ENCODE measurements at places on chromosomes 7 and 10.

DNA sequence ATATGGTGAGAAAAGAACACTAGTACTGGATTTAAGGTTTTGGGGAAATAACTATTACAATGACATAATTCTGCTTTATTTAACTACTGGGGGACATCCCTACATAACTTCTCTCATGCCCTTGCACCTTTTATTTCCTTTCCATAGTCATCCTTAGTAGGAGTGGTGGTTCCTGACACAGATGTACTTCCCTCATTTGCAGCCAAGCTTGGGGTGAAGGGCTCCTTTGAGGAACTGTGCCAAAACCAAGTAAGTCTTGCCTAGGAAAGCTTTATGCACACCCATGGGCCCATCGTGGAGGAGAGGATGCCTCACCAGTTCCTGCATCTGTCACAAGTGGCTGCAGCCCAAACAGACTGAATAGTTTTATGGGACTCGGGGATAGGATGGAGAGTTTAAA, 20.6 kb downstream of the ZDHHC6 start:
- no peak for DNase-seq

DNA sequence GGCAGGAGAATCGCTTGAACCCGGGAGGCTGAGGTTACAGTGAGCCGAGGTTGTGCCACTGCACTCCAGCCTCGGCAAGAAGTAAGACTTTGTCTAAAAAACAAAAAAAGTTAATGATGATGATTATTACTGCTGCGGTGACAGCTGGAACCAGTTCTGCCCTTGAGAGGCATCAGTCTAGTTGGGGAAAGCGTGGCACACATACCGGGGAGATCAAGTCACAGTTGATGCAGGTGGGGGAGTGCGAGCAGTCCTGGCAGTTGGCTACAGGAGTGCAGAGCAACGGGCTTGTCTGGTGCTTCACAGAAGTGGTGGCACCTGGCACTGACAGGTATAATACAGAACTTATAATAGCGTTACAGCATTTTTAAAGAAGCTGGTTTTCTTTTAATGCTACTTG, 173.0 kb downstream of the ARHGAP21 start:
- no peak for DNase-seq

- no peak for DNase-seq
Observed at GRCh38 chr7:48274662-48275061, 103.4 kb downstream of the ABCA13 start.

DNA sequence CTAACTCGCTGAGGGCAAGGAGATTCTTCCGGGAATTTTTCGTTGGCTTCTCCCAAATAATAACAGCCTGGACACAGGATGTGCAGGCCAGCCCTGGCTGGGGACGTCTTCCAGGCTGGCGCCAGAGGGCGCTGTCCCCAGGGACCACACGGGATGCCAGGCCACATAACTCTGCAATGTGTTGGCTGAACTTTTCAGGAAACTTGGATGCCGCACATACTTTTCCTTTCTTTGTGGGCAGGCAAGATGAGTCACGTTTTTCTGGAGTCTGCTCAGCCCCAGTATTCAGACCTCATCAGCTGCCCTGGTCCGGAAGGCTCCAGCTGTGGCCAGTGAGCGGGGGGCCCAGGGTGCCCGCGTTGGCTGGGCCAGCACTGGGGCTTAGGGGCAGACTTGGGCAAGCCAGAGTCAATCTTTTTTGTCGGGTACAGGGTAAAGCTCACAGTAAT, 122.7 kb downstream of the PRKAG2 start:
- DNase-seq = no peak

DNA sequence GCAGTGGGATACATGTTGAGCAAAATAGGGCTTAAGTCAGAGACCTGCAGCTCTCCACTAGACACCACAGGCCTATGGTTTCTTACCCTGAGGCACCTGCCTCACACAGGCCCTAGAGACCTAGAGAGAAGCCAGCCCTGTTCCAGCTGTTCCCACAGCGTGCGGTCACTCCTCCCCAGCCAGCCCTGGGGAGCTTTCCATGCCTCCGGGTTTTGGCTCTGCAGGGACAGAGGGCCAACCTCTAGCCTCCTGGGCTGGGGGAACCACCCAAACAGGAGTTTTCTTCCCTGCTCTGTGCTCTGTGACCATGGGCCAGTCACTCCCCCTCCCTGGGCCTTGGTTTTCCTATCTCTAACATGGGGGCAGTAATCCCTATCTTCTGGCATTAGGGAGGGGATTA, 33.0 kb downstream of the SH2B2 start:
- DNase-seq = no peak

- DNase-seq = peak; percentile 18
Observed at GRCh38 chr10:103111031-103111917, 81.8 kb downstream of the NT5C2 start.

GRCh38 chr10:88063861-88064557, 200.6 kb downstream of the PTEN start:
- no peak for DNase-seq

DNA sequence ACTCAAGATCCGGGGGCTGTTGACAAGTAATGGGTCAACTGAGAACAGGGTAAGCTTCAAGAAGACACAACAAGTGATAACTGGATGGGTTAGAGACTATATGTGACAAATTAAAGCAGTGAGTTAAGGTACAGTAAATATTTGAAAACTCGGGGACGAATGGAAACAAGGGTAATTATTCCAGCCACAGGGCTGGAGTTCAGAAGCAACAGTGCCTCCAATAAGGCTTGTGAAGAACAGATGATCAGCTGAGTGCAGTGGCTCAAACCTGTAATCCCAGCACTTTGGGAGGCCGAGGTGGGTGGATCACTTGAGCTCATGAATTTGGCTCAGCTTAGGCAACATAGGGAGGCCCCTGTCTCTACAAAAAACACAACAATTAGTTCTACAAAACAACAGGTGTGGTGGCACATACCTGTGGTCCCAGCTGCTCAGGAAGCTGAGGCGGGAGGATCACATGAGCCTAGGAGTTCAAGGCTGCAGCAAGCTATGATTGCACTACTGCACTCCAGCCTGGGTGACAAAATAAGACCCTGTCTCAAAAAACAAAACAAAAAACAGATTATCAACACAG, 20.5 kb upstream of the DLD start:
- no peak for DNase-seq

- DNase-seq = no peak
Observed at GRCh38 chr10:13518076-13518692, 10.6 kb downstream of the BEND7 start.

DNA sequence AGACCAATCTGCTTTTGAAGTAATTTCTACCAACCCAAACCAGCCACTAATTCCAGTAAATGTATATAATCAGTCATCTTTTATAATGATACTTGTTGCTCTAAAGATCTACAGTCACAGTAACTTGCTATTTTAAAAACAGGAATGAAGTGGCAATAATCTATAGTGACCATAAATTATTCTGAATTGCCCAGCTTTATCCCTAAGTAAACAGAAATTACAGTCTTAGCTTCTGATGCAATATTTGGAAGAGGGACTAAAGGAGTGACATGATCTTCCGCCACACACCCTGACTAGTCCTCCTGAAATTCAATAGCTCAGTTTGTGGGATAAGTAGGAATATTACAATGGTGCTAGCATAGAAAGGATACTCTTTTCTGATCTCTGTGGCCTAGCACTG, 96.1 kb downstream of the ATE1 start:
- DNase-seq = no peak

DNA sequence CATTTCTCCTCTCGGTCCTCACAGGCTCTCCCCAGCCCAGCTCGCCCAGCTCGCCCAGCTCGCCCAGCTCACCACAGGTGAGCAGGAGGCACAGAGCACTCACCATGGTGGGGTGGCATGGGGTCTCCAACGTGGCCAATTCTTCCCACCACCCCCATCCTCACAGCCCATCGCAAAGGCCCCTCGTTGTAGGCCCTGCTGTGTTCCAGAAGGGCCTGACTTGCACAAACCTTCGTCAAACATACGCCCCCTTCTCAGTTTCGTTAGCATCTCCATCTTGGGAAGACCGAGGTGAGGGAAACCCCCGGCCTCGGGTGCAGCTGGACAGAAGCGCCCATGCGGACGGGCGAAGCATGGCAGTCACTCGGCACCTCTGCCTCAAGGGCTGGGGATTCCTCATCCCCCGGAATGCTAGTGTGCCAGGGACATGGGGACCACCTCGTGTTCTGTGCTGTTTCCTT, 304.6 kb downstream of the TNS3 start:
- DNase-seq = no peak

DNA sequence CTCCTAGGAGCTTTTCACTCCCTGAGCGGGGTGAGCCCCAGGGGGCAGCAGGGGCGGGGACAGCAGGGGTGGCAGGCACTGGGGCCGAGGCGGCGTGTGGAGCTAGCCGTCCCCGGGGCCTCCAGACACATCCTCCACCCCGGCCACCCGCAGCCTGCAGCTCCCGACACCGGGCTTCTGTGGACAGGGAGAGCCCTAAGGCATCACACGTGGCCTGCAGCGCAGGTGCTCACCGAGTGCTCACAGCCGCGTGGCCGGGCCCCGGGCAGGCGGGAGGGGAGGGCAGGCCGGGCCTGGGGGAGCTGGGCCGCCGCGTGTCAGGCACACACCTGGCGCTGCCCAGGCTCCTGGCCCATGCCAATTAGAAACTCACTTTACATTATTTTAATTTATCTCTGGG, 51.4 kb downstream of the MICALL2 start:
- DNase-seq = no peak

- no peak for DNase-seq
Observed at GRCh38 chr10:111233439-111233838, 156.6 kb downstream of the ADRA2A start.

DNA sequence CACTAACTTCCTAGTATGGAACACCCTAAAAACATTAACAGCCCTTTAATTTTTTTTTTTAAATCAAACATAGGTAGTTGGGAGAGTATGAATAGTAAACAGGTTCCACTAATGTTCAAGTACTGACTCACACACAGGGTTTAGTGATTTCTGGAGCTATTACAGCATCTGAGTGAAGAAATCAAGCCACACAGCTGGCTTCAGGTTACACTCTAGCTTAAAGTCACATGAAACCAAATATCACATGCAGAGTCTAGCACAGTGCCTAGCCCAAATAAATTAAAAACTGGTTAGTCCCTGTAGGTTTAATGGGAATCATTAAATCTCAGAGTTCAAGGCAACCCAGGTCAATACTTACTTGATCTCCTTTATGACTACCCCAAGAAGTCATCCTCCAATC, 11.6 kb downstream of the PANK1 start:
- DNase-seq = peak; percentile 6

DNA sequence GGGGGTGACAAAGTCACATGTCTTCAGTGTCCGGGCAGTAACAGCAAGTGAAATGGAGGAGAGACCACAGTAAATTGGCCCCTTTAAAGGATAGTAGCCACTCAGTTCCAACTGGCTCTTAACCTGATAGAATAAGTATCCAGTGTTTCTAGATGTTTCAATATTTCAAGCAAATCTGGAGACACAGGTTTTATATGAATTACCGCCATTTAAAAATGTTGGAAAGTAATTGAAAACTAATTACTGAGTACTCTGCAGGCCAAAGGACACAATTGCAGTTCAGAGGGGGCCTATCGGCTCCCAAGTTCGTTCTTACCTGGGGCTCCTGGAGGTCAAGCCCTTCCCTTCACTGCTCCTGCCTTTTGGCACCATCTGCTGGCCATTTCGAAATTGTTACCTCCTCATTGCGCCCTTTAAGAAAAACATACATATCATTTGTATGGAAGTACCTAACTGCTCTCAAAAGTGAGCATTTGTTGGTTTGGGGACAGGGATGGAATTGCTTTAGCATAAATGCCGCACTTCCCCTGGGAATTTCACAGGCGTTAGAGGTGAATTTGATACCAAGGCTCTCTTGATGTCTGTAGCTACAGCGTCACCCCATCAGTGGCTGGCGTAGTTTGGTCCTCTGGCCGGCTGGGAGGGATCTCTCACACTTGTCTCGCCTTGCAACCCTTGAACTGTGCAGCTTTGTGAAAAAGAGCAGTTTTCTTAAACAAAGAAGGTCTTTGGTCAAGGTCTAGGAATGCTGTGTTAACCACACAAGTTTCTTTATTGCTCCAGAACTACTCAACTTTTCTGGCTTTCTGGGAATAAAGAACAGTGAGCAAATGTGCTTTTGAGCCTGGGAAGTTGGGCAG, 220.0 kb downstream of the ARHGAP21 start:
- peak; percentile 53 for DNase-seq

DNA sequence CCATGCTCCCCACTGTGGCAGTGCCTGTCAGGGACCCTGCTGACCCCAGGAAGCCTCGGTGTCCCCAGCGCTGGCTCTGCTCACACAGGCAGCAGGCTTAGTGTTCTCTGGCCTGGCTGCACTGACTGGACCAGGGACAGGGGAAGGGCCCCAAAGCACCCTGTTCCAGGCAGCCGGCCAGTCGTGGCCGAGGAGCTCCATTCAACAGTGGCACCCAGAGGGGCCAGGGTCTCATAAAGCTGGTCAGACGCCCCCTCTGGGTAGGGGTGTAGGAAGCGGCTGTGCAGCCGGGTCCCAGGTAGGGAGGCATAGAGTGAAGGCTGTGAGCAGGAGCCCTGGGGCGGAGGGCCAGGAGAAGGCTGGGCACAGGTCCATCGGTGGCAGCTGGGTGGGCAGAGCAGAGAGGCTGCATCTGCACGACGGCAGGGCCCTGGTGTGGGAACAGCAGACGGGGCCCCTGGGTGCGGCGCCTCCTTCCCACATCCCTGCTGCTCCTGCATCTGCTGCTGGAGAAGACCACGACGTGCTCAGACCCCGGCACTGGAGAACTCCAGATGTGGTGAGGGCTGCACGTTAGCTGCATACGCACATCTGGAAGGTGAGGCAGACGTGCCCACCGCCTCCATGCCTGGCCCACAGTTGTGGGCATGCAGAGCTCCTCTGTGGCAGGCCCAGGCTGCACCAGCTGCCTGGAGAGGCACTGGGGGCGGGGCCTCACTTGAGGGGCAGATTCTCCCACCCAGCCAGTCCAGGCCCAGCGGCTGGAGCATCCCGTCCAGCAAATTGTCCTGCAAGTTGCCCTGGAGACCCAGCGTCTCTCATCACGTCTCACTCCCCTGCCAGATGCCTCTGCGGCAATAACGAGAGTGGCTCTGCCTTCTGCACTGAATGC, 25.1 kb downstream of the MNX1 start:
- no peak for DNase-seq

GRCh38 chr10:57694956-57695608, 572.6 kb downstream of the IPMK start:
- DNase-seq = no peak

GRCh38 chr7:94907026-94907810, at the start of gene PPP1R9A:
PPP1R9A (plus strand) TSS chr7:94907594; CDS start chr7:94910114, 2,520 bp downstream.
- DNase-seq = no peak

DNA sequence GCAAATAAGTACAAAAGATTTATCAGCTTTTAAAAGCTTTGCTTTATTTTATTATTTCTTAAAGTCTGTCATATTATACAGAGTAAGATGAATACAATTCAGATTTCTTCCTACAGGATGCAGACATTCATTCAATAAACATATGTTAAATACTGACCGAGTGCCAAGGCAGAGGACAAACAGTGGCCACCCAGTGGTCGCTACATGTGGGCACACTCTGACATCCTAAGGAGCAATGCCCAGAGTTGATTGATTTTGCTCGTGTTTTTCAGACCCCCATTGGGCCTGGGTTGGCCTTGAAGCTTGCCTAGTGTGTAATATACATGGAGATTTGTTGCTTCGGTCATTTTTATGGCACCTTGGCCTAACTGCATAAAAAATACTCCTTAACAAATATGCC, 201.2 kb downstream of the CCDC3 start:
- DNase-seq = no peak

Measured in activated CD4-positive, alpha-beta T cell treated with anti-CD3 and anti-CD28 coated beads, Interleukin-2, amount 50 U/mL, for 16 hours (primary cell).